Metanephros (tissue), 2 donors: ENCODE measurements at places on chromosomes 5 and 9. TPM values are rescaled to one million over a fixed set of nuclear protein-coding genes. Genes with fewer than 3 reads are reported as not detected.

Gene MYORG
- total RNA-seq, result 7.0 TPM

Gene MEIKIN
- not detected for total RNA-seq

Gene BAAT
- total RNA-seq, result 0.06 TPM

Gene NNT
- total RNA-seq, result 113 TPM

Gene CTSV
- total RNA-seq, result 4.4 TPM

Gene SH3TC2
- total RNA-seq, result 1.8 TPM

Gene DRD1
- total RNA-seq, result not detected

Gene WDR36
- 42.3 TPM for total RNA-seq

Gene GRM6
- total RNA-seq, result not detected

Gene ABCA1
- 31.1 TPM for total RNA-seq

Gene ADAM19
- 10.9 TPM for total RNA-seq

Gene TGFBI
- 224 TPM for total RNA-seq

Gene UNC5A
- total RNA-seq, result 0.29 TPM

Gene PCDHA4
- 1.8 TPM for total RNA-seq

Gene GKAP1
- total RNA-seq, result 6.5 TPM

Gene SHC3
- total RNA-seq, result 5.8 TPM

Gene LRRC14B
- 13.7 TPM for total RNA-seq

Gene PTPRD
- 127 TPM for total RNA-seq

Gene PCDHGB3
- total RNA-seq, result 7.1 TPM

Gene ITK
- total RNA-seq, result 0.99 TPM

Gene OLFM1
- total RNA-seq, result 5.1 TPM

Gene LCN2
- 7.1 TPM for total RNA-seq

Gene CYSRT1
- total RNA-seq, result 0.76 TPM

Gene RAPGEF1
- 36.5 TPM for total RNA-seq

Gene TEX48
- not detected for total RNA-seq

Gene ACOT12
- 1.3 TPM for total RNA-seq

Gene SPINK5
- total RNA-seq, result 1.3 TPM

Gene ORM2
- not detected for total RNA-seq

Gene CSF2
- not detected for total RNA-seq

Gene FOXD4
- total RNA-seq, result 0.47 TPM

Gene ADAMTSL2
- 8.9 TPM for total RNA-seq
